Putamen (tissue), 1 donor: ENCODE measurements at places on chromosomes 11 and 22.
A peak's percentile ranks its signal among the peaks of the same experiment; 100 is the strongest.

DNA sequence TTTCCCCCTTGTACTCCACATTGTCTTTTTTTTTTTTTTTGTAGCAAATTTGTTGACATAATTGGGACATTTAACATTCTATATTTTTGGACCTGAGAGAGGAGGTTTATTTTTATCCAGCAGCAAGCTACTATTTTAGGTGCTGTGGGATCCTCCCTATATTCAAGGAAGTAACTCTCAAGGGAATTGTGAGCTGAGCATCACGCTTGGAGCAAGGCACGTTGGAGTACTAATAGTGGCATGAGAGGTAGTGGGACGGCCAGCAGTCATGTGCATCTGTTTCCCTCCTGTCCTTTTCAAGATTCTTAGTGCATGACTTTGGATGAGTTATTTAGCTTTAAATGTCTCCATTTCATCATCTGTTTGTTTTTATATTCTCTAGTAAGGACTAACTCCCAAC, 52.3 kb downstream of the EXT2 start:
- DNase-seq, result peak; percentile 53

- DNase-seq, result no peak
These were observed 81.6 kb upstream of the LARGE1 start for GRCh38 chr22:34001701-34002466.

- peak; percentile 54 for DNase-seq
These were observed 787 bp downstream of the SMDT1 start for GRCh38 chr22:42080287-42080686.

DNA sequence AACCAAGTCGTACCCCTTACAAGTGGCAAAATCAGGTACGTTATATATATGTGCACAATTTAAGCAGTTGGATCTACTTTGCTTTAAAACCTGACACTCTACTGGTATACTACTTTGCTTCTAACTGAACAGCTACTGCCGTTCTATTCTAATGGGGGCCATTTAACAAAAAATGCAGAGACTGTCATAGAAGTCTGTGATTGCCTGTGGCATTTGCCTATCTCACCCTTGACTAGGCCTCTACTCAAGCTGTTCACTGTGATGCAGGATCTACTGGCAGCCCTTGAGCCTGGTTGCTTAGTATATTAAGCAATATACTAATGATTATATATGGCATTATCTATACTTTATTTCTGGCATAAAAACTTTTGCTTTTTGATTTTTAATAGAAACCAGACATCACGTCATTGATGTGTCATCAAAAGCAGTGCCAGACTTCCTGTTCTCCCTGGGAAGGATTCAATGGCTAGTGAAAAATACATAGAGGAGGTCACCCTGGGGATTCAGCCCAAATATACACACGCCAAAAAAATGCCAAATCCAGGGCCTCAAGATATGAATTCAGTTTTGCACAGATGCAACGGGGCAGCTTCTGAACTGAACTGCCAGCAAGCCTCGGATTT, 40.0 kb upstream of the FIBIN start:
- DNase-seq, result no peak

- DNase-seq, result no peak
These were observed 24.0 kb downstream of the RAB30 start for GRCh38 chr11:83047515-83048225.

- DNase-seq, result no peak
These were observed 828.6 kb downstream of the TBC1D22A start for GRCh38 chr22:47591016-47591415.
